ENCODE measurements at places on chromosomes 6 and 20. TPM values are rescaled to one million over a fixed set of nuclear protein-coding genes. Genes with fewer than 3 reads are reported as not detected.

The MOG gene
- total RNA-seq: not detected

The HFE gene
- 46.0 TPM for total RNA-seq

The CASS4 gene
- 0.15 TPM for total RNA-seq

The HS3ST5 gene
- 0.09 TPM for total RNA-seq

The ITPR3 gene
- 78.3 TPM for total RNA-seq

The IL20RA gene
- total RNA-seq: 2.5 TPM

The CCDC170 gene
- total RNA-seq: 1.6 TPM

The TSBP1 gene
- not detected for total RNA-seq

The CST4 gene
- 0.78 TPM for total RNA-seq

The HSF2 gene
- total RNA-seq: 12.4 TPM

The TPX2 gene
- 164 TPM for total RNA-seq

The ELMO2 gene
- 32.1 TPM for total RNA-seq

The COL11A2 gene
- total RNA-seq: 2.2 TPM

The TSPO2 gene
- total RNA-seq: not detected

The RPS21 gene
- total RNA-seq: 2,188 TPM

The C6orf141 gene
- total RNA-seq: 12.3 TPM

The ENPP1 gene
- 4.1 TPM for total RNA-seq

The SLC22A7 gene
- total RNA-seq: not detected

The NT5E gene
- total RNA-seq: 90.4 TPM

The COQ3 gene
- total RNA-seq: 14.4 TPM

The UNC93A gene
- not detected for total RNA-seq

The FILIP1 gene
- 0.15 TPM for total RNA-seq

The CBLN4 gene
- not detected for total RNA-seq

The TAAR6 gene
- not detected for total RNA-seq

The ALDH8A1 gene
- total RNA-seq: 1.1 TPM

The TREML2 gene
- not detected for total RNA-seq

The OSBPL2 gene
- 90.7 TPM for total RNA-seq

The SIRPB2 gene
- 4.5 TPM for total RNA-seq

The TAF8 gene
- total RNA-seq: 35.6 TPM

The RGS17 gene
- 0.70 TPM for total RNA-seq

The FAM83B gene
- 15.6 TPM for total RNA-seq
